ENCODE measurements at places on chromosomes 11 and 22.

DNA sequence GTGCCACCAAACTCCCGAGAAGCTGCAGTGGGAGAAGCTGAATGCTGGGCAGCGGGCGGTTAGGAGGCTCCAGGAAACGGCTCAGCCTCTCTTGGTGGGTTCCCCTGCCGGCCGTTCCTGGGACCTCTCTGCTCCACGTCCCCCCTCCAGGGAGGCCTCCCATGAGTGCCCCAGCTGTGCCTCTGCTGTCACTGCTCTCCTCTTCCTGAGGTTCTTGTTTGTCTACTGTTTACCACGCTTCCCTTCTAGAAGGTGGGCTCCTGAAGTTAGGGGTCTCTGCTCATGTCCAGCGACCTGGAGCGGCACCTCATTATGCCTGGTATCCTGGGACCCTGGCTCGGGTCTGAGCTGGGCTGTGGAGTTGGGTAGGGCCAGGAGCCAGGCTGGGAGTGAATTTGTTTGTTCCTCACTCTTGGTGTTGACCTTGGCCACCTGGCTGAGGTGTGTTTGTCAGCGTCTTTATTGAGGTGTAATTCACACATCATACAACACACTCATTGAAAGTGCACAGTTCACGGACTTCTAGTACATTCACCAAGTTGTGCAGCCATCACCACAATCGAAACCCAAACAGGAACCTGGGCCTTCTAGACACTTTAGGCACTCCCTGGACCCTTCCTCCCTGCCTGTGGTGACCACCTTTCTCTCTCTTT, 37.8 kb upstream of the GRAMD4 start:
- no peak for DNase-seq

DNA sequence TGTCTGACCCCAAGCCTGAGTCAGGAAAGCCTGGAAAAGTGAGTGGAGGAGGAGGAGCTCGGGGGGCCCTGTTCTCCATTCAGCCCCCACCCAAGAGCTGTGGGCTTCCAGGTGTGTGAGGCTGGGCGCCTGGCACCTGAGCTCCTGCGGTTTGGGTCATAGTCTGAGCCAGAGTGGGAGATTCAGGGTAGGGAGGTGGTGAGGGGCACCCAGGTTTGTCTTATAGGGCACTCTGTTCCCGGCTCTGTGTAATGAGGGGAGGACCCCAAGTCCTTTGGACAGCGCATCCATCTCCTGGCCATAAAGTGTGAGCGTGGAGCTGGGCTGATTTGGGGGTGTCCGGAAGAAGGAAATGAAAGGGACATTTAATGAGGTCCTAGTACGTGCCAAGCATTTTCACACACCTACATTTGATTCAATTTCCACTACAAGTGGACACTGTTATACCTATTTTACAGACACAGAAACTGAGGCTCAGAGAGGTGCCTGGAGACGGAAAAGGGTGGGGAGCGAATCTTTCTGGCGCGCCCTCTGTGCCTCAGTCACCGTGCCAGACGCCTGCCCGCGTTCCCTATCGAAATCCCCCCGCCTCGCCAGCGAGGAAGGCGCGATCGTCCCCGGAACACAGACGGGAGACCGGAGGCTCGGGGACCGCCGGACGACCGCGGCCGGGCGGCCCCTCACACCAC, 1.2 kb downstream of the NPTXR start:
- DNase-seq = no peak

DNA sequence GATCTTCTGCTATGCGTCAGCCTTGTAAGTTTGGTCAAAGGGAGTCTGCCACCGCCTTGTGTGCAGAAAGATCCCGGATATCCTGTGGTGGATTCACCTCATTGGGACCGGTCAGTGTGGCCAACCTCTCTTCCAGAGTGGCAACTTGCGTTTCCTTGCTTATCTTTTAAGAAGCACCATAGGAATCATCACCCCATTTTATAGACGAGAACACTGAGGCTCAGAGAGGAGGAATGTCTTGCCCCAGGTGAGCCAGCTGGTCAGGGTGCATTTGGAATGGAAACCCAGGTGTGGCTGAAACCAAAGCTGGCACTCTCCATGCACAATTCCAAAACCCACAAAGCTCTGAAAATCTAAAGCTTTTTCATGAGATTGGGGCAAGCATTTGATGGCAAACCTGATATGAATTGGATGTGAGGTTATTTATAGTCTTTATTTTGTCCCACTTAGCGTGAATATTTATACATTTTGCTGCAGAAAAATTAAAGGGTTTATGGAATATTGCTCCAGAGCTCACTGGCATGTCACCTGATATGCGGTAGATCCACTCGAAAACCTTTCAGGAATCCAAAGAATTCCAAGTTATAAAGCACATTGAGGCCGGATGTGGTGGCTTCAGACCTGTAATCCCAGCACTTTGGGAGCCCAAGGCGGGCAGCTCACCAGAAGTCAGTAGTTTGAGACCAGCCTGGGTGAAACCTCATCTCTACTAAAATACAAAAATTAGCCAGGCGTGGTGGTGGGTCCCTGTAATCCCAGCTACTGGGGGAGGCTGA, 12.1 kb upstream of the EIF3D start:
- no peak for DNase-seq

DNA sequence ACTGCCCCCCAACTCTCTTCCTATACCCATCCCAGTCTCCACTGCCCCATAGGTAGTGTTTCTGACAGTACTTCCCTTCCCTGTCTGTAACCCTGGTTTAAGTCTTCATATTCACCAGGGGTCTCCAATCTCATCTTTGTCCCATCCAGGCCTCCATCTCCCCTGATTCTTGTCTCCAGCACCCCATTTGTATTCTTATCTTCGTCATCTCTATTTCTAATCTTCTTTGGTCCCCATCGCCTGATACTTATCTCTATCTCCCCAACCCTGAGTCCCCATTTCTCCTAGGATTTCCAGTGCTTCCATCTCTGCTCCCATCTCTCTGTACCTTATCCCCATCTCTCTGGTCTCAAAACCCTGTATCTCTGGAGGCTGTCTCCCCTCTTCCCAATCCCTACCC, 1.8 kb downstream of the PHOX2A start:
- DNase-seq = no peak

- no peak for DNase-seq
Measured at GRCh38 chr11:69828276-69828970, 9.2 kb upstream of the FGF3 start.

- DNase-seq = no peak
Measured at GRCh38 chr22:26884921-26885320, 227.5 kb downstream of the MIAT start.

GRCh38 chr11:8260202-8260966, 3.3 kb downstream of the LMO1 start:
- DNase-seq = no peak

- no peak for DNase-seq
Measured at GRCh38 chr22:47681411-47682165, 919.1 kb downstream of the TBC1D22A start.
